H1 (cell line): ENCODE measurements at places on chromosomes 13 and 19. TPM values are rescaled to one million over a fixed set of nuclear protein-coding genes. Genes with fewer than 3 reads are reported as not detected.

DNA sequence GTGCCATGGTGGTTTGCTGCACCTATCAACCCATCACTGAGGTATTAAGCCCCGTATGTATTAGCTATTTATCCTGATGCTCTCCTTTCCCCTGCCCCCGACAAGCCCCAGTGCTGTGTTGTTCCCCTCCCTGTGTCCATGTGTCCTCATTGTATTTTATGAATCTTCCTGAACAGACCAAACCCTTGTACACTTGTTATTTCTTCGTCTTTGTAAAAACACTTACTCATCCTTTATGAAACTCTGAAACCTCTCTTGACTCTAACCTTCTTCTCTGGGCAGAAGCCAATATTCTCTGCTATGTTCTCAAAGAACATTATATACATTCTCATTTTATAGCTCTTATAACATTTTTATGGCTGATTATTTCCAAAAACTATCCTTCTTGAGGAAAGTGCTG lies 746.9 kb downstream of the EFNB2 start:
- no peaks in the 10 kb centered on the region for H3K4me1 ChIP-seq
- H3K27me3 ChIP-seq = no peaks in the 10 kb centered on the region
- H3K4me3 ChIP-seq = no peak overlapping the region

- no peaks in the 10 kb centered on the region for H3K4me1 ChIP-seq
- no peaks in the 10 kb centered on the region for H3K27me3 ChIP-seq
- H3K4me3 ChIP-seq = no peak overlapping the region
- no peak overlapping the region for H3K27ac ChIP-seq
- H3K36me3 ChIP-seq = peaks cover 3% of the 10 kb centered on the region; the same call in 1 of the 2 replicates
These were observed 19.8 kb upstream of the SPART start for GRCh38 chr13:36366031-36366430.

- H3K27ac ChIP-seq = no peak within 1 kb of the TSS
- DNase-seq = no peak
- H3K4me3 ChIP-seq = peak within 1 kb of the TSS; percentile 78
- H3K36me3 ChIP-seq = no peaks in the 10 kb centered on the region
- H3K27me3 ChIP-seq = peaks cover 4% of the 10 kb centered on the region; the same call in 1 of the 2 replicates
These were observed at the start of gene KCNN1 for GRCh38 chr19:17966550-17967256. KCNN1 (plus strand) TSS chr19:17967107; CDS start chr19:17973889, 6,782 bp downstream.

- peaks cover 18% of the 10 kb centered on the region for H3K4me1 ChIP-seq
- peak overlapping the region; percentile 85 for H3K4me3 ChIP-seq
- no peaks in the 10 kb centered on the region for H3K36me3 ChIP-seq
- no peaks in the 10 kb centered on the region for H3K27me3 ChIP-seq
These were observed 744 bp upstream of the ZNF584 start for GRCh38 chr19:58407658-58408151.

GRCh38 chr19:15279326-15279904 lies 47.2 kb upstream of the EPHX3 start:
- no peaks in the 10 kb centered on the region for H3K36me3 ChIP-seq
- no peak overlapping the region for H3K27ac ChIP-seq
- H3K27me3 ChIP-seq = no peaks in the 10 kb centered on the region
- no peak overlapping the region for H3K4me3 ChIP-seq

CSNK1A1L gene
- not detected in 2 replicates for total RNA-seq
